ENCODE measurements at places on chromosomes 4 and X.

GRCh38 chr4:58209551-58209950 lies 1099.4 kb upstream of the IGFBP7 start:
- DNase-seq = no peak

DNA sequence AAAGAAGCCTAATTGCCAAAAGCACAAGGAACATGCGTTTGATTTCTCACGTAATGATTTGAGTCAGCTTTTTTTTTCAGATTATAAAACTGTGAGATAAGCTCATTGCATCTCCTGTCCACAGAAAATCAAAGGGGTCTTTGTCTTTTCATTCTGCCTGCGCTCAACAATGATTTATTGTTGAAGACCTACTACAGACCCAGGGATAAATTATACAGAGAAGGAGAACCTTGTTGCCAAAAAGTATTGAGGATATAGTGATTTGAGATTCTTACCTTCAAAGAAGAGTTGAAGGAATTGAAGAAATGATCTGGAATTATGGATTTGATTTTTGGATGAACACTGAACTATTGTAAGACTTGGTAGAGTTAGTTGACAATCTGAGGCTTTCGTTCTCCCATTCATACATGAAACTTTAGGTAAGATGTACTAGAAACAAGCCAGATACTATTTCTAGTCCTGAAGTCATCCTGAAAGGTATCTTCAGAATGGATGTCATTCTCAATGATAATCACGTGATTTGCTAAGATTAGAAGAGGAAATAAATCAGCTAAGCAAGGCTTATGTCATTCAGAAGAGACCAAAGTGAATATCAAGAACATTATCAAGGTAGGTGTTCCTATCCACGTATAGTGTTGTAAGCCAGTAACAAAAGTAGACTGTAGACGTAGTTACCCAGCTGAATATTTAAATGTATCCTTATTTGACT lies 71.1 kb upstream of the SCOC start:
- DNase-seq = no peak

- no peak for DNase-seq
Observed at GRCh38 chr4:10715135-10715534, 30.6 kb upstream of the CLNK start.

GRCh38 chr4:150149381-150149780 lies 71.1 kb downstream of the DCLK2 start:
- no peak for DNase-seq

DNA sequence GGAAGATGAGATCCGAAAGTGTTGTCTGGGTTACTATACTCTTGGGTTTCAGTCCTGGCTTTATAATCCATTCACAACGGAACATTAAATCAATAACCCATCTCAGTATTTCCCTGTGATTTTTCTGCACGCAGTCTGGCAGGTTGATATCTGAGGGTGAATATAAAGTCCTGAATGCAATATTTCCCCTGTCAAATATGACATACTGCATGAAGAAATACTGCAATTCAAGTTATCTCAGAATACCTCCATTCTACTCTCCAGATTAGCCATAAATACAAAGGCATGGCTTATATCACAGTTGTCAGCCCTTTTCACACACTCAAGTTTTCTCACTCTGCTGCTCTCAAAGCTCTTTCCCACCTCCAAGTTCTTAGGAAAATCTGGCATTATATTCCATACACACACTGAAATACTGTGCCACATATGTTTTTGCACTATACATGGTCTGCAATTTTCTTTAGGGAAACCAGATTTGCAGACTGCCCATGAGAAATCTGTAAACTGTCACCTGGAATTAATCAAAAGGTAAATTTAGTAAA lies 64.7 kb downstream of the WDFY3 start:
- no peak for DNase-seq

GRCh38 chr4:102420563-102421398 lies 75.5 kb upstream of the SLC39A8 start:
- DNase-seq = no peak

GRCh38 chr4:181761156-181761555 lies 482.0 kb upstream of the TENM3 start:
- DNase-seq = no peak

GRCh38 chrX:126929071-126929470 lies 109.5 kb downstream of the PRR32 start:
- DNase-seq = no peak

GRCh38 chr4:101756181-101756580 lies 34.3 kb upstream of the BANK1 start:
- no peak for DNase-seq

DNA sequence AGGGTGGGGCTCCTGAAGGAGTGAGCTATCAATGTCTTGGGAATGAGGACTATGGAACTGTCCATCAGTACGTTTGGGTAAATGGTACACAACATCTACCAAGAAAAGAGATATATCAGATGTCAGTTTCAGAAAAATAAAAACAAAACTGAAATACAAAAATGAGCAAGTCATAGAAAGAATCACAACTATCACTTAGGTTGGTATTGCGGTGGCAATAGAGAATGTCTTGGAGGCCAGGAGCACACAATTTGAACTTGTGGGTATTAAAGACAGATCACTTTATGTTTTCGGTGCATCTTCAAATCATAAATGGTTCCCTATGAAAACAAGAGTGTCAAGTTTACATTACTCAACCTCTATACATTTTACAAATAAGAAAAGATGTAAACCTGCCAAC lies 176.8 kb downstream of the CHM start:
- no peak for DNase-seq

DNA sequence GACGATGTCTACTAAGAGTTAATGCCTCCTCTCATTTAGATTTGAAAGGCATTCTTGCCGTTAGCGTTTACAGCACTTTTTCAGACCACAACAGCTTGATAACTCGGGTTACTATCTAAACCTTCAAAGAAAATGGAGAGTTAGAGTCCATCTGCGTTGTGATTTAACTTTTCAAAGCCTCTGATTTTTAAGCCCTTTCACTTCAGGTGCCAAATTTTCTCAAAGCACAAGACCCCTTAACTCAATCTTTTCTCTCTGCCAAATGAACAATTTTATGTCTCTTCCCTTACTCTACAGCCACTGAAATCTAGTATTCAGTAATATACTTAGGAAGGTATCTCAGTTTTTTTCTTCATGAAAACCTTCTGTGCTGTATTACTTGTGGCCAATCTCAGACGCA lies 310.5 kb downstream of the TENM3 start:
- no peak for DNase-seq

DNA sequence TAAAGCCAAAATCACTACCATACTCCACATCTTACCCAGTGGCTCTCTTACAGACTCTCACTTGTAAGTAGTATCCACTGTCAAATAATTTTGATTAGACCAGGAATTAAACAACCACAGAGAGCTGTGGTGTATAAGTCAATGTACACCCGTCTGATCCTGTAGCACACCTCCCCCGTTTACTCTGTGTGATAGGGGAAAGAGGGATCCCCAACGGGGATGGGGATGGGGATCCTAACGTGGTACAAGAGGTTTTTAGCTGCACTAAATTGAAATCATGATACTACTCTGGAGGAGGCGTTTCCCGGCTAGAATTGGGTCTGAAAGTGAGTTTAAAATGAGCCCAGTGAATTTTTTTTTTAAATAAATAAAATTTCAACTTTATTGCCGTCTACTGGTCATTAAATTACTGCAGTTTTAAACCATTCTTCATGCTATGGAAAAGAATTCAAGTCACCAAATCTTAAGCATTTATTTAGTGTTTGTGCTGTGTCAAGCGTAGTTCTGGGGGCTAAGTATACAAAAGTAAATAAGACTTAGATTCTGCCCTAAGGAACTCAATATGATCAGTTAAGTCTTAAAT lies 76.6 kb downstream of the INTS12 start:
- DNase-seq = no peak

DNA sequence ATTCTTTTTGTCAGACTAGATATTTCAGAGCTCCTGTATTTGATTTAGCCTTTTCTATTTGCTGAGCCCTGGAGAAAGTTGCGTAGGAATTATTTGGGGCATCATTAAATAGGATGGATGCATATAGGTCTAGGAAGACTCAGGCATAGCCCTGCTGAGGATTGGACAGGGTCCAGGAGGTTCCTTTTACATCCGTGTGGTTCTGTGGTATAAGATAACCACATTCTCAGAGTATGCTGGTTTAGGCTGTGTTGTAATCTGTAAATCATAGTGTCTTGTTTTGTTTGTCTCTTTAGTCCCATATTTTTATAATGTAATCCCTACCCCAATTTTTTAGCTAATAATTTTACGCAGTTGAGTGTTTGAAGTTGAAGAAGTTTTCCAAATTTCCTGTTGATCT lies 513.7 kb downstream of the RPA4 start:
- DNase-seq = no peak

DNA sequence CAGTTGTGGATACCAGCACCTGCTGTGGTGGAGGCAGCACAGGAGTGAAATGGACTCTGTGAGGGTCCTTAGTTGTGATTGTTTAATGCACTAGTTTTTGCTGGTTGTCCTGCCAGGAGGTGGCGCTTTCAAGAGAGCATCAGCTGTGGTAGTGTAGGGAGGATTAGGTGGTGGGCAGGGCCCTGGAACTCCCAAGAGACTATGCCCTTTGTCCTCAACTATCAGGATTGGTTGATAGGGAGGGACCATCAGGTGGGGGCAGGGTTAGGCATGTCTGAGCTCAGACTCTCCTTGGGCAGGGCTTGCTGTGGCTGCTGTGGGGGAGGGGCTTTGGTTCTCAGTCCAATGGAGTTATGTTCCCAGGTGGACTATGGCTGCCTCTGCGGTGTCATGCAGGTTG lies 121.9 kb downstream of the RRAGB start:
- DNase-seq = no peak

- DNase-seq = no peak
Observed at GRCh38 chr4:157674699-157675098, 454.2 kb downstream of the GRIA2 start.

- no peak for DNase-seq
Observed at GRCh38 chr4:183012879-183013729, 86.0 kb upstream of the WWC2 start.

DNA sequence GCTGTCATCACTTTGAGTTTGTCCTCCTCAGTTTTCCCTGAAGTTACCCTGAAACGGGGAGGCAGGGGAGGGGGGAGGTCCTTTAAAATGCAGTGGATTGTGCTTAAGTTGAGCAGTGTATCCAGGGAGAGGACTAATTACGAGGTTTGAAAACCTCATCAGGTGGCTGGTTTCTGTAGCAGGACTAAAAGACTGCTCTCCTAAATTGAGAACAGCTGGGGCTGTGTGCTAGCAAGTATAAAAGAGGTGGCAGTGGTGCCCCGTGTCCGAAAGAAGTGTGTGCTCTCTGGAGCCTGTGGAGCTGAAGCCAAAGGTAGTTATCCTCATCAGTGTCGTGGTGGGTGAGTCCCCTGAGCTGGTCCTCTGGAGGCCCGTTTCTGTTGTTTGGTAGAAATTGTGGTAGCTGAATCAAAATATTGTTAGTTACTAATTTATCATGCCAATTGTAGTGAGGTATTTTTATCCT lies 37.2 kb upstream of the CYP2U1 start:
- no peak for DNase-seq

DNA sequence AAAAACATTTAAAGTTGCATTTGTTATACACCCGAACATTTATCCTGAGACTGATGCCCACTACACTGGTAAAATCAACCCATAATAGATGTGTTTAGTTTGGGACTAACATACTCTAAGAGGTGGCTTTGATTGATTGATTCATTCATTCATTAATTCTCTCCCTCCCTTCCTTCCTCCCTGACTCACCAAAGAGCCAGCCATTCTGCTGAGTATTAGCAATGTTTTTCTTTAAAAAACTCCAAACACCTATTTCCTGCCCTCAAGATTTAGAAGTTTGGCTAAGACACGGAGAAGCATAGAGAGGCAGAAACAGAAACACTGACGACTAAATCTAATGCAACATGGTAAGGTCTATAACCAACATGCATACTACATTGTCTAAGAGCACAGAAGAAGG lies 88.9 kb downstream of the RASL11B start:
- no peak for DNase-seq

DNA sequence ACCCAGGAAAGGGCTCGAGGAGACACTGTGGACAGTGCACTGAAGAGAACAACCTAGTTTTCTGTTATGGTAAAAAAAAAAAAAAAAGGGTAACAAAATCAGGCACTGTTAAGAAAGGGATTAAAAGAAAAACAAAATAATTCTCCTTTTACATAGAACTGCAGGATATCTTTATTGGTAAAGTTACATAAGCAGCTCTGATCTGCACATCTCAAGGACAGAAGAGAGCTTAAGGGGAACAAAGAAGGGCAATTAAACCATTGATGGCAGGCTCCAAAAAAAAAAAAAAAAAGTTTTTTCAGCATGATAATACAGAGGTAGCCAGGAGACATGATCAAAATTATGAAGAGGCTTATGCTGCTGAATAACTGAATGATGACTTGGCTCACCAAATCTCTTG lies 85.0 kb downstream of the HDAC8 start:
- no peak for DNase-seq

GRCh38 chrX:110062919-110063318 lies 60.0 kb downstream of the TMEM164 start:
- DNase-seq = no peak

DNA sequence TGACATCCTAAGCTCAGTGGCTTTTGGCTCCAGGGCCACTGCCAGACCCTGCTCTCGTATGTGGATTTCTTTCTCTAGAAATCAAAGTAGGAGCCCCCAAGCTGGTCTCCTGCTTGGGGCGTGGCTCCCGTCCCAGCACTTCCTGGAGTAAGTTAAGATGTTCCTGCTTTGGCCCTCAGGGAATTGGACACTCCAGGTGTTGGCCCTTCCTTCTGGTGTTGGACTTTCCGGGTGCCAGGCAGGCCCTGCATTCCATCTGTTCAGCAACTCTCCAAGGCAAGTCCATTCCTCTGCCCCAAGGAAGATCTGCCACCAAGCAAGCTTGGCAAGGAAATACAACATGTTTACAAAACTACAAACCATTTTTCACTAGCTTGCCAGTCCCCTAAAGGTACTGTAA lies 22.1 kb upstream of the GPC4 start:
- no peak for DNase-seq

DNA sequence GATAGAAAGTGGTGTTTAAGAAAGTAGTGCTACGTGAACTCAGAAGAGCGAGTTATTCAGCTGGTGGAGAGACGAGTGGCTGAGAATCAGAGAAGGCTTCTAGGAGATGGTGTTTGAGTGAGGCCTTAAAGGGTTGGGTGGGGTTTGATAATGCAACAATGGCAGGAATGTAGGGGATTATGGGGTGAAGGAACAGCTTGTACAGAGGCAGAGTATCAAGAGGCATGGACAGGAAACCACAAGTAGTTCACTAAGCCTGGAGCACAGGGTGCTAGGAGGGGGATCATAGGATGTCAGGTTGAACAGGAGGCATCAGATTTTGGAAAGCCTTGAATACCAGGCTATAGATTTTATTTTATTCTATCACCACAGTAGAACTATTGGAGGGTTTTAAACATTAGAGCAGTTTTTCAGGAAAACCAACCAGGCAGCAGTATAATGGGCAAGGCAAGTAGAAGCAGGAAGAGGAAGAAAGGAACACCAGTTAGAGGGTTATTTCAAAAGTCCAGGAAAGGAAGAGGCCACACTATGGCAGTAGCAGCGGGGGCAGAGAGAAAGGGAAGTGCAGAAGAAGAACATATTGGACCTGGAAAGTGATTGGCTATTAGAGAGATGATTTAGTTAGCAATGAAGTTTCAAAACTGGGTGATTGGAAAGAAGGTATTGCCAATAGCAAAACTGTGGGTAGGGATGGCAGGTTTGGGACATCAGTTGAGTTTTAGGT lies 99.2 kb downstream of the DOCK11 start:
- DNase-seq = no peak
